ENCODE measurements at places on chromosomes 3 and 15.
A peak's percentile ranks its signal among the peaks of the same experiment; 100 is the strongest.

DNA sequence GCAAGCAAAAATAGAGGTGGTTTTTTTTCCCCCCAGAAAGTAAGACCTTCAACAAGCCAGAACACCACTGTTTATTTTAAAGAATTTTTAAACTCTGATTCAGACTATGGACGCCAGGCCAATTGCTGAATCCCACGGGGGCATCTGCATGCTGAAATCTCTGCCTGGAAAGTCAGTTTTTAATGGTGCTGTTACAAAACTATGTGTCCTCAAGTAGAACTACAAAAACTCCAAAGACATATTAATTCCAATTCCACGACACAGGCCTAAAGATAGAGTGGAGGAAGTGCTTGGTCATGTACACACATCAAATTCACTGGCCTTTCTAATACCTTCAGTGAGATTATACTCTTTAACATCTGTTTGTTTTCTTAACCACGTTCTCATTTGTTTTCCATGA lies 490.5 kb upstream of the NR2F2 start:
- DNase-seq: no peak

DNA sequence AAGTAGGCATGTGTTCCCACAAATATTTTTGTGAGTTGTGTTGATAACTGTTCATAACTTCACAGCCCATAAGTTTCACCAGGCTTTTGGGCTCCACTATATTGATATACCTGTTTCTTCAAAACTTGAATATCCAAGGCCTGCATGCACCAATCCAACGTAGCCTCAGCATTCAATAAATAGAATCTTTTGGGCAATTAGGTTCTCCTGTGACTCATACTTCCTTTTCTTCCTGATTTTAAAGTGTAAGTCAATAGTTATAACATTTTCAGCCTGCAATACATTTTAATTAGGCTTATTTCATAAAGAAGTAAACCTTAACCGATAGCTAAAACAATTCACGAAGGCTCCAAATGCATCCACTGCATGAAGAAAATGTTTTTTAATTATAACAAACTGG lies 97.8 kb upstream of the SPRED1 start:
- no peak for DNase-seq

GRCh38 chr15:59249816-59250215 lies 43.2 kb downstream of the LDHAL6B start:
- DNase-seq: no peak

DNA sequence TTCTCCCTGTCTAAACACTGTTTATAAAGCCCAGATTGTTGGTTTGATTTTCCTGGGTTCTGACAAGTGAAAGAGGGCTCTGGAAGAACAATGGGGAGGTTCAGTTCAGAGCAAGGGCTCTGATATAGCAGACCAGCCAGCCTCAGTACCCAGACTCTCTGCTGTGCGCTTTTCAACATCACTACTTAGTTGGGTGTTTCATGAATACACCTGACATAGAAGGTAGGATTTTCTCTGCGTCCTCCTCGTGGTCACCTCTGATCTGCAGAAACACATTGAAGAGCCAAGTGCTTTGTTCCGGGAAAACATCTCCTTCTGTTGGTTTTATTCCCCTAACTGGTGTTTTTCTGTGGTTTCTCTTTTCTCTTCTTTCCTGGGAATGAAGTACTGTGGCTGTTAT lies 99.5 kb downstream of the EPHB1 start:
- DNase-seq: no peak

- DNase-seq: no peak
Observed at GRCh38 chr15:78216276-78217104, 17.9 kb downstream of the ACSBG1 start.

GRCh38 chr3:169420429-169420828 lies 243.1 kb downstream of the MECOM start:
- no peak for DNase-seq

DNA sequence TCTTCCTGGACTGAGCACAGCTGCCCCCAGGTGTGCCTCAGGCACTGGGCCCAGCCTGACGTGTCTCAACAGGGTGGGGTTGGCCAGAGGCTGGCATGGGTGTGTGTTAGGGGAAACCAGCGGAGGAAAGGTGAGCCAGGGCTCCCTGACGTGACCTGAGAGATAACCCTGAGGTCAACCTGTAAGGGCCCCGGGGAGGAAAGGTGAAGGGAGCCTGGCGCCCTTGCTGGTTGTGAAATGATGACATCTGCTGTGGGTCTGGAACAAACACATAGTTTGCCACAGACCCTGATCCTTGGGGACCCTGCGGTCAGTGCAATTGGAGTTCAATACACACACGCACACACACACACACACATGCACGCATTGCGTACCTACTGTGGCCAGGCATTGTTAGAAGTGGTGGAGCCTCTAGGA lies 100.2 kb upstream of the TLE3 start:
- no peak for DNase-seq

DNA sequence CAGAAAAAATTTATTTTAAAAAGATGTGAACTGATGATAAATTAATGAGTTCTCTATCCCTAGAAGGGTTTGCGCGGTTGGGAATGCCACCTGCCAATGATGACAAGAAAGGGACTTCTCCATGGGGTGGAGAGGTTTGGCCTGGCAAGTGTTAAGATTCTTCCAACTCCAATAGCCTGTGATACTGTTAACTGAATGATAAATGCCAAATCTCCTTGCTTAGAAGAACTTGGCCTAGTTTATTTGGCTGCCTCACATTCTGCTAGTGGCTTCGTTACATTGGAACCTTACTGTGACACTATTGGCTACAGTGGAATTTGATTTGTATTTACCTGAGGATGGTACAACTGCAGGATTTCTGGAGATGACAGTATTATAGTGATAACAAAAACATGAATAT lies 91.7 kb upstream of the CCNL1 start:
- no peak for DNase-seq

GRCh38 chr15:55740359-55740878 lies 2.5 kb downstream of the PRTG start:
- no peak for DNase-seq

GRCh38 chr3:39082666-39083313 lies 24.6 kb downstream of the GORASP1 start:
- DNase-seq: no peak

GRCh38 chr15:40469776-40470390 lies 901 bp upstream of the CHST14 start:
- no peak for DNase-seq

GRCh38 chr3:130093741-130094391 lies 12.2 kb downstream of the ALG1L2 start:
- DNase-seq: no peak

GRCh38 chr3:16801698-16802097 lies 83.1 kb upstream of the PLCL2 start:
- DNase-seq: no peak

GRCh38 chr3:193574488-193575070 lies 18.4 kb upstream of the OPA1 start:
- no peak for DNase-seq

GRCh38 chr3:85100316-85100715 lies 141.5 kb downstream of the CADM2 start:
- DNase-seq: no peak

DNA sequence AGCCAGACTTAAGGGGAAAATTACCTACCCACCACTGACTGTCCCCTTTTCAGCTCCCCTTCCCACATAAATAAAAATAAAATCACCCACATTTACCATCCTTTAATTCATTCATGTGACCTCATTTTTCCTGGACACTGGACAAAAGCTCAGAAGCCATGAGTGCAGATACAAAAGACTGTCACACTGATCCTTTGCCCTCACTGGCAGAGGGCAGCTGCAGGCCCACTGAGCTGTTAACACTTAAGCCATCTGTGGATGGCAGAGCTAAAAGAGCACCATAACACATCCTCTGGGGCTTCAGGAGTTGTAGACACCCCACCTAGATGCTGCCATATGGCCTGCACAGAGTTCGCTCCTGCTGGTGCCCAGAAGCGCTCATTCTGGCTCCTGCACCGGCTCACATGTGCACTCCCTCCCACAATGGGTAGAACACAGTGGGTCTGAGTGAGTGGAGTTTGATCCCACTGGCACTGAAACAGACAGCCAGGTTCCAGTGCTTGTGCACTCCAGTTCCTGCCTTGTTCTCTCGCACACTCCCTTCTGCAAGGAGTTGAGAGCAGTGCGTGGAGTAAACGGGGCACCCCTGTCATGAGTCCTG lies 38.8 kb downstream of the EDC3 start:
- no peak for DNase-seq

GRCh38 chr3:133273346-133273745 lies 126.5 kb upstream of the BFSP2 start:
- no peak for DNase-seq

DNA sequence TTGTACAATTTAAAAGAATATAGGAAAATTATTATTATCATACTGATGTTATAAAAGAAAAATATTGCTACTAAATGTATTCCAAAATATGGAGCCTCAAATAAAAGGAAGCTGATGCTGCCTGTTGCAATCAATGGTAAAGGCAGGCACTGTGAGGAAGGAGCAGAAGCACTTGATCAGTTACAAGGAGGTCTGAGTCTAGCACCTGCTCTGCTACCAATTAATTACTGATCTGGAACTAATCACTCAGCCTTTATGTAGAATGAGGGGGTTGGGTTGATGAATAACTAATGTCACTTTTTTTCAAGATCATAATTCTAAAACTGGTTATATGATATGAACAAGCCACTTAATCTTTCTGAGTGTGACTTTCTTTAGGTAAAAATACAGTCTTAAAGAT lies 5.5 kb downstream of the ADGRG7 start:
- DNase-seq: no peak

GRCh38 chr3:70426071-70426470 lies 113.6 kb upstream of the MDFIC2 start:
- DNase-seq: no peak

GRCh38 chr3:106215047-106215446 lies 346.2 kb upstream of the CBLB start:
- DNase-seq: no peak

- no peak for DNase-seq
Observed at GRCh38 chr15:95812491-95812890, 518.0 kb upstream of the NR2F2 start.

DNA sequence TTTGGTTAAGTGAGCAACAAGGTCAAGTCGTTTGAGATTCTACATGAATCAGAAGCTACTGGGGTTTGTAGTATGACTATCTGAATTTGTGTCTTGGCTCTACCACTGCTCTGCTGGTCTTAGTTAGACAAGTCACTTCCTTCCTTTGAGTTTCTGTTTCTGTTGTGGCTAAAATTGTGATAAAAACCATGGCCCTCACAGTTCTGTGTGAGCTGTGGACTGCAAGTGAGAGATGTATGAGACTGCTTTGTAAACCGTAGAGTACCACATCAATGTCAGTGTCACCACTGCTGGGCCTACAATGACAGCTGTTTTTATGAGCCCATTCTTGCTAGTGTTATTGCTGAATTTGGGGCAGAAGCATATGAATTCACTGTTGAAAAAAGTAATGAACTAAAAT lies 32.7 kb downstream of the RARB start:
- DNase-seq: no peak

DNA sequence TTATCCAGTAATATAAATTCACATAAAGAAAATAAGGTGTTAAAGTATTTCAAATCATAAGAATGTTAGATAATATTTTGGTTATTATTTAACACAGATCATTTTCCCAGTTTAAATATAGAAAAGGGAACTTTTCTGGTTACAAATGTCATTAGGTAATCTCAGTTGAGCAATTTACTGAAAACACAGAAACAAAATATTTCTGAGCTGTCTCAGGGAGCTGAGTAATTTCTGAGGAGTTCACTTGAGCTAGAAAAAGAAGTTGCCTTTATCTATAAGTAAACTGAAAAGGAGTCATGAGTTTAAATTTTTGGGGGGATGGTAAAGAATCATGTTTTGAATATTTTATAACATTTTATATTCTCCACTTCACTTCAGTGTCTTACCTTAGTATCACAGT lies 855.4 kb upstream of the ARPP21 start:
- no peak for DNase-seq

GRCh38 chr15:57752436-57752835 lies 45.9 kb downstream of the POLR2M start:
- no peak for DNase-seq

DNA sequence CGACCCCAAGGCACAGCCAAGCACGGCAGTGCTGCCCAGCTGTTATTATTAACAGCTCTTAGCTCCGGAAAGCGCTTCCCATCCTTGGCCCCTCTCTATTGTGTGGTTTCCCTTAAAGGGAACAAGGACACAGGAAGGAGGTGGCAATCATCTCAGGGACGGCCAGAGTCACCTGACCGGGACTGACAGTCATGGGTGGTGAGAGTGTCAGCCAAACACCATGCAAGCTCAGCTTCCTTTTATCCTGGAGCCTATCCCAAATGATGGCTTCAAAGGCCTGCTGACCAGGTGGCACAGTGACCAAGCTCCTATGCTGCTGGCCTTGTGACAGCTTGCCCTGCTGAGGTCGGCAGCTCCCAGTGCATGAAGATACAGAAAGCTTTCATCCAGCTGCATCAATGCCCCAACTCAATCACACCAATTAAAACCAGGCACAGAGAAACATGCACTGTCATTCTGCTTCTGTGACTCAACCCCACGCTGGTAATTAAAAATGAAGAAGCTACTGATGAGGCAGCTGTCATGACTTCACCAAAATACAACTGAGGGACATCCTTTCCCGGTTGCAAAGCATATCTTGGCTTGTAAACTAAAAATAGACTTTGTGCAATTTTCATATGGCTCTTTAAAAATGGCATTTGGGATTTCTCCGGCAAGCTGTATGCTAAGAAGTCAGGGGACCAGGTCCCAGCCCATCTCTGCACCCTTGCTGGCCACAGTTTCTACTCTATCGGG lies 34.0 kb downstream of the PCSK6 start:
- DNase-seq: peak; percentile 10

- no peak for DNase-seq
Observed at GRCh38 chr3:104768886-104769285, 597.8 kb upstream of the ALCAM start.

GRCh38 chr3:29525254-29525881 lies 244.5 kb downstream of the RBMS3 start:
- peak; percentile 40 for DNase-seq

DNA sequence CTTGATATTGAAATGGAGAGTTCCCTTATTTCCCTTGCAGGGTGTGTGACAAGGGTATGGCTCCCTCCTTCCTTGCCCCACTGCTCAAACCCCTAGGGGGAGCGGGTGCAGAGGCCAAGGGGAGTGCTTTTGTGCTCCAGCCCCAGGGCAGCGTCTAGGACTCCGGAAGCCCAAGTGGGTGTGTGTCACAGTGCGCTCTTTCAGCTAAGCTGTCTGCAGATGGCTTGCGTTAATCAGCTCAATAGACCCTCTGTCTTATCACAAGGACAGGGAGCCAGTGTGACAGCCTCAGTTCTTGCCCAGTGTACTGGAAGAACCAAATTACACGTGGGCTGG lies 523.6 kb upstream of the LMCD1 start:
- no peak for DNase-seq

- no peak for DNase-seq
Observed at GRCh38 chr15:26051761-26052675, 188.9 kb upstream of the ATP10A start.

- no peak for DNase-seq
Observed at GRCh38 chr3:138609898-138610266, 1.3 kb downstream of the FAIM start.

GRCh38 chr3:177037241-177037640 lies 160.0 kb downstream of the TBL1XR1 start:
- DNase-seq: no peak

DNA sequence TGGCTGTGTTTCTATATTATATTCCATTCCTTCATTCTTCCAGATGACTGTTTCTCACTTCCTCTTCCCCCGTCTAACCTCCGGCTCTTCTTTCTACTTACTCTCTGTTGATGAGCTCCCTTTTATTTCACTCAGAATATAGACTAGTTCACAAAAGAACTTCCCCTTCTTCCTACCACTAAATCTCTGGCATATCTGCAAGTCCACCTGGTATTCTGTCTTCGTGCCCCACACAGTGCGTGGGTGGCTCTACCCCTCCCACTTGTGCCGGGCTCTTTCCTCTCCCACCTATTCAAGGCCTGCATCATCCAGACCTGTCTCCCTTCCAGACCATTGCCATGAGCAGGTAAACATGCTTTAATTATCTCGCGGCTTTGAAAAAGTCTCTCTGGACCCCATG lies 73.0 kb downstream of the SCN10A start:
- DNase-seq: no peak
